ENCODE measurements at places on chromosomes 2 and 18.
A peak's percentile ranks its signal among the peaks of the same experiment; 100 is the strongest.

DNA sequence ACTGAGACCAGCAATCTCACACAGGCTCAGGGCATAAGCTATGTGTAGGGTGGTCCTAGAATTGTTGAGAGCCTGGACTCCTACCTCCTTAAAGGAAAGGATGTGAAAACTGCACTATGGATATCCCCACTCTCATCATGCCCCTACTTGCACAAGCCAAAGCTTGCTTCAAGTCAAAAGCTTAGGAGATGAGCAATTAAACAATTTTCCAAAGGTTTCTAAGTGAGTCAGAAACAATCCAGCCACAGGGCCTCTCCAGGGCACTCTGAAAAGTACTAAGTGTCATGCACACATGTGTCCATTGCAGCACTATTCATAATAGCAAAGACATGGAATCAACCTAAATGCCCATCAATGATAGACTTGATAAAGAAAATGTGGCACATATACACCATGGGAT is 215.4 kb downstream of the AFF3 start:
- no peak for DNase-seq

GRCh38 chr18:62986490-62986889 is 271.1 kb downstream of the PHLPP1 start:
- DNase-seq: no peak

DNA sequence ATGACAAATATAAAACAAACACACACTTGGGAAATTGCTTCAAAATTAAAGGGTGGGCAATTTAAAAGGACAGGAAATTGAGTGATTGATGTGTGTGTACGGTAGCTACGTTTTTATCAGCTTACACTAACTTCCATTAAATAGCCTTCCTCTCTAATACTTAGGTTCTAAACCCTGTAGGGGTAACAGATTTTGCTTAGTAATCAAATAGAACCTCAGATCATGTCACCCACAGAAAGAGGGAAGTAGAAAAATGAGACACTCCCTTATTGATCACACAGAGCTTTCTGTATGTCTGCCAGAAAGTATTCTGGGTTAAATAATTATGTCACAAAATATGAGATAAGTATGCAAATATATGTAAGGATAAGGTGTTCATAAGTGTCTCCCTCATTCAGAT is 93.3 kb downstream of the ICA1L start:
- DNase-seq: no peak

DNA sequence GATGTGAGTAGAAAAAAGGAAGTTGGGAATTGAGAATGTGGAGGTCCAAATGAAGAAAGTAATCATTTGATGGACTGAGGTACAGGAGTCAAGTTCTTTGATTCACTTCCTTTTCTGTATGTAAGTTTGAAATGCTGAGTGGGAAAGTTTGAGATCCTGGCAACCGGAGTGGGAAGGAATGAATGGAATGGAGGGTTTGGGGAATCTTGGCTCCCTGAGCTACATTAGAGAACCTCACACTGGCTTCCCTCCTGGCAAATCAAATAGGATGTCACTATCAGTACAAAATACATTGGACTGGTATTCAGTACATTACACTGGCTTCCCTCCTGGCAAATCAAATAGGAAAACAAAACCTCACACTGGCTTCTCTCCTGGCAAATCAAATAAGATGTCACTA is 9.8 kb upstream of the RNF138 start:
- no peak for DNase-seq

DNA sequence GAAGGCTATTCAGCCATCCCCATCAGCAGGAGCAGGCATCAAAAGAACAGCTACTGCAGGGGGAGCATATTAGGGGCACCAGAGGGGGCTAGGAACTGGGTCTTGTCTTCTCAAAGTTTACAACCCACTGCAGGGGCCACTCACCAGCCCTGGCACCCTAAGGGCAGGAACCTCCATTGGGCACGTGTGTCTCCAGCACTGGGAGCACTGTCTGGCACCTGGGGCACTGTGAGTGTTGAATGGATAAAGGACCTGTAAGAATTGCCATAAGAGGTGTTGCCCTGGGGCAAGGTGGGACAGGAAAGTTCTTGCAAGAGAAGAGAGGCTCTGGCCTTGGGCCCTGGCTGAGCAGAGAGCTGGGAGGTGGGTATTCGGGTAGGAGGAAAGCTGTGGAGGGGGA is 1.4 kb upstream of the STEAP3 start:
- DNase-seq: no peak

GRCh38 chr2:163778045-163778781 is 42.4 kb upstream of the FIGN start:
- DNase-seq: no peak

- DNase-seq: no peak
Observed at GRCh38 chr18:21722687-21723086, 17.9 kb upstream of the MIB1 start.

GRCh38 chr2:191114403-191114886 is 36.3 kb downstream of the STAT4 start:
- DNase-seq: no peak

DNA sequence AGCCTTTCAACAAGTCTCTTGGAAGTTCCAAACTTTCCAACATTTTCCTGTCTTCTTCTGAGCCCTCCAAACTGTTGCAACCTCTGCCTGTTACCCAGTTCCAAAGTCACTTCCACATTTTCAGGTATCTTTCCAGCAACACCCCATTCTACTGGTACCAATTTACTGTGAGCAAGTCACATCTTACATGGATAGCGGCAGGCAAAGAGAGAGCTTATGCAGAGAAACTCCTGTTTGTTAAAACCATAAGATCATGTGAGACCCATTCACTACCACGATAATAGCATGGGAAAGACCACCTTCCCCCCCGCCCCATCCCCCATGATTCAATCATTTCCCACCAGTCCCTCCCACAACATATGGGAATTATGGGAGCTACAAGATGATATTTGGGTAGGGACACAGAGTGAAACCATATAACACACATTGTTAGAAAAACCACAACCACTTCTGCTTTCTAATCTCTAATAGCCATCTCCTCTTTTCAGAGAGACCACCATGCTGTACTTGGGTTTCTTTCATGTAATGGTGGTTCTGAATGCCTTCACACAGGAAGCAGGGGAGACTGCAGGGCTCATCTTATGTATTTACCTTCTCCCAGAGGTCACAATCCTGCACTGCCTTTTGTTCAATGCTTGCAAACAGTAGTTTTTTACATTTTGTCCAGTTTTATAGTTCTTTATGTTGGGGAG is 46.0 kb upstream of the CALCRL start:
- no peak for DNase-seq

- DNase-seq: no peak
Observed at GRCh38 chr2:219252570-219252899, 508 bp upstream of the TUBA4B start.

GRCh38 chr2:215356948-215357461 is 45.1 kb downstream of the ATIC start:
- DNase-seq: no peak

GRCh38 chr2:178280244-178280852 is 86.0 kb downstream of the OSBPL6 start:
- DNase-seq: peak; percentile 15

DNA sequence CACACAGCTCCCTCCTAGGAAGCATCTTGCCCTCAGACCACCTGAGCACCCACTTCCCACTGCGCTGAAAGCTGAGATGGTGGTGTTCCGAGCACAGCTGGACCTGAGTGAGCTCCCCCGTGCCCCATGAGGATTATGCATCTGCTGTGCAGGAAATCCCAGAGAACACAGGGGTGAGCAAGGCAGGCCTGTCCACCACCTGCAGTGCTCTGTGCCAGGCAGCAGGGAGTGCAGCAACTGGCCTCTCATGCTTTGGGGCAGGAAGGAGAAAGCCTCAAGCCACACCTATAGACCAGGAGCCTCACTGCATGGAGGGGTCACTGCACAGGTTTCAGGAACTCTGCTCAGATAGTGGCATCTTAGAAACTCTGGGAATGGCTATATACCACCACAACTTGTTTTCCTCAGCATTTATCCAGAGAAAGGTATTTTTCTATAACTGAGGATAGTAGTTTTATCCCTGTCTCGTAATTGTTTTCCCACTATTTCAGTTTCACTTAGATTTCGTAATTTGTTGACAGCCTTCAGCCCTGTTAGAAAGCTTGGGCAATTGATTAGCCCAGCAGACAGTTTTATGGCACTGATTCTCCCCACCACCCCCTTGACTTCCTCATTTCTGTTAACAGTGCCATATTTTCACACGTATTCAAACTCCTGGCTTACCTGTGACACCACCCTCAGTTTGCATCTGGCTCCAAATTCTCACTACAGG is 144.3 kb upstream of the DAPL1 start:
- peak; percentile 9 for DNase-seq

GRCh38 chr2:168233726-168234406 is 13.5 kb downstream of the STK39 start:
- DNase-seq: no peak

DNA sequence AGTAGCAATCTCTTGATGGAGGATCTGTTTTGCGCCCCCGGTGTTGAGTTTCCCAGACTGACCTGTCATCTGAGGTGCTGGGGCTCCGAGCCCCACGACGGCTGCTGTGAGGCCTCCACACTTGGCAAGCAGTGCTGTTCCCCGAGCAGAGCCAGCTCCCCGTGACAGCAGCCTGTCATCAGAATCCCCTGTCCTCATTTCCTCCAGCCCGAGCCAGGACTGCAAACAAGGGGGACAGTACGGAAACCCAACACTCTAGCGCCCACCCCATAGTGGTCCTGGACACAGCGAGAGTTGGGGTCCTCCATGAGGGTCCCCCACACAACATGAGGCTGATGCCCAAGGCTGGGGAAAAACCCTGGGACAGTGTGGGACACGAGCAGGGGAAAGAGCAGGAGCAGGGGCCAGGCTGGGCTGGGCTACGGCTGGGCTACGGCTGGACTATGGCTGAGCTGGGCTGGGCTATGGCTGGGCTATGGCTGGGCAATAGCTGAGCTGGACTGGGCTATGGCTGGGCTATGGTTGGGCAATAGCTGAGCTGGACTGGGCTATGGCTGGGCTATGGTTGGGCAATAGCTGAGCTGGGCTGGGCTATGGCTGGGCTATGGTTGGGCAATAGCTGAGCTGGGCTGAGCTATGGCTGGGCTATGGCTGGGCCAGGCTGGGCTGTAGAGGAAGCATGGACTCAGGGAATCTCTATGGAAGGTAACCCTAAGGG is 1.5 kb upstream of the KLHL30 start:
- DNase-seq: no peak

- no peak for DNase-seq
Observed at GRCh38 chr2:235711527-235711926, 217.7 kb downstream of the AGAP1 start.

DNA sequence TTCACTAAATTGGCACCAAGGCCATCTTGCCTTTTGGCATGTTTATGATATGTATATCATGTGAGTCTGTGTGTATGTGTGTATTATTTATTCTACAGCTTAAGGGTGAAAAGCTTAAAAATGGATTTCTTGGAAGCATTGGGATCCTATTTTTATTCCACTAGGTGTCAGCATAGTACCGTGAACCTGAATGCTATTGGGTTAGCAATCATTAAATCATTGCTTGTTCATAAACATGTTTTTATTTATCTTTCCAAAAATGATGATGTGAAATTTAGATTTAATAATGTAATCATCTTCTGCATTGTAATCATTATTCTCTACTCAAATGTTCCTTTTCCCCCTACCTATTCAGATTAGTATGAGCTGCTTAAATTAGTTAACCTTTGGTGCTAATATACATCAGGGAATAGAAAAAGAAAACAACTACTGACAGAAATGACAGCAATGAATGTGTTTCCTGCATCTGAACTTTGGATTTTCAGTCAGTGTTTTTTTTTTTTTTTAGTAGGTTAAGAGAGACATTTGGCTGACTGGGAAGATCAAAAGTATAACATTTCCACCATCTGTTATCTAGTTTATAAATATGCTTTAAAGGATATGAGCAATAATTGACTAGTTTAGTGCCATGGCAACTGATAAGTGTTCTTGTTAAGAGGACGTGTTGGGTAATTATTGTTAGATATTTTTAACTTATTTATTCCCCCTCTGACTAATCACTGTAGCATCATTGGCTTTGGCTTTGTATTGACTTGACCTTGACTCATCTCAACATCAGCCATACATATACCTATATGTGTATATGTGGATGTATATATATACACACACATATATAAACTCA is 14.1 kb upstream of the ZSWIM2 start:
- DNase-seq: no peak

DNA sequence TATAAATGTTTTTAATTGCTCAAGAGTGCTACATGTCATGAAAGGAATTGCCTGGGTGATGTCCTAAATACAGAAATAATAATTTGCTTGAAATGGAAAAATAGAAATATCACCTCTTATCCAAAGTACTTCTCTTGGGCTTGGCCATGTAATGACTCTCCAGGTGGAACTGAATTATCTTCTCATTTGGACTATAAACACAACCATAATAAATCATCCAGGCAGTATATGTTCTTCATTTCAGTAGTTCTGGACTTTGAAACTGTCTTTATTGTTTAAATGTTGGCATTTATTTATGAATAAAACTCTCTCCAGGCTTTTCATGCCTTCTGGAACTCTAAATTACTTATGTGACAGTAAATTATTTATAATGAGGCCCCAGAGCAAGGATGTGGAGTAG is 40.5 kb downstream of the OXER1 start:
- no peak for DNase-seq

- no peak for DNase-seq
Observed at GRCh38 chr2:229265727-229266126, 5.4 kb downstream of the PID1 start.

DNA sequence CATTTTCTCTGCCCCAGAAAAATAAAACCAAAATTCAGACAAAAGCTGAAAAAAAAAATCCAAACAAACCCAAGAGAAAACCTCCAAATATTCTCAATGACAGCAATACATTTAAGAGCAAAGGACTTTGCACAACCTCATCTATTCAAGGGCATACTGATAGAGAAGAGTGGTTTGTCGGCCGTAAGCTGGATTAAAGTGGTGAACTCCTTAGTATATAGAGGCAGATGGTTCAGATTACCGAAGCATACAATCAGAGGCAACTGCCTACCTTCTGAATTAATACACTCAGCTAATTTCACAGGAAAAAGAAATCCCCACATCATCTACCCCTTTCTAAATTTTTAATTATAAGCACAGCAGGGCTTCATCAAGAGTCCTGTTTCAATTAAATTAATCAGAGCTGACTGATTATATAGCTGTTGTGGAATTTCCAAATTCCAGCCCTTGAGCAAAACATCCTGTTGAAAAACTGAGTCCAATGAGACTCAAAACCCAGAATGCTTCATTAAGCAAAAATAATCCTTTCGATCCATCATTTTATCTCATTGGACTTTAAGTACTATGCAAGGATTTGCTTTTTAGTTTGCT is at the start of gene CPLX4:
CPLX4 (minus strand) TSS at position 190 of the 591 bp plus-strand sequence; CDS start at position 3, 187 bp downstream.
- DNase-seq: no peak

DNA sequence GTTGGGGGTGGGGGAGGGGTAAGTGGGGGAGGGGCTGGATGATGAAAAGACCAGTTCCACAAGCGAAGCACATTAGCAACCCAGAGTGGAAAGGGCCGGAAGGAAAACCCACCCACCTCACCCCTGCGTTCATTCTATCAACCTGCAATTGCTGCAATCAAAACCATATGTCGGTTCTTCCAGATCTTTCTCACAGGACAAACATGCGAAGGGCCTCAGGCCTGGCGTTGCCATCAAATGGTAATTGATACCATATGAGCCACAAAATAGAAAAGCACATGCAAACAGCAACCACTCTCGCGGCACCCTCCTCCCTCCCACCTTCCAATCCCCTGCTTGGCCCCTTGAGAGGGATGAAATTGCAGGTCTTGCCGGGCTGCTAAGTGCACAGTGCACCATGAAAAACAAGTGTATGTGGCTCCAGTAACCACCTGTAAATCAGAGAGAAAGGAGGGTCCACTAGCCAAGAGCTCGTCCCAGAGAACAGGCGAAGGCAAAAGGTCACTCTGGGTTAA is 287.5 kb downstream of the TCF4 start:
- peak; percentile 47 for DNase-seq
